ENCODE measurements at places on chromosomes 4 and X.

DNA sequence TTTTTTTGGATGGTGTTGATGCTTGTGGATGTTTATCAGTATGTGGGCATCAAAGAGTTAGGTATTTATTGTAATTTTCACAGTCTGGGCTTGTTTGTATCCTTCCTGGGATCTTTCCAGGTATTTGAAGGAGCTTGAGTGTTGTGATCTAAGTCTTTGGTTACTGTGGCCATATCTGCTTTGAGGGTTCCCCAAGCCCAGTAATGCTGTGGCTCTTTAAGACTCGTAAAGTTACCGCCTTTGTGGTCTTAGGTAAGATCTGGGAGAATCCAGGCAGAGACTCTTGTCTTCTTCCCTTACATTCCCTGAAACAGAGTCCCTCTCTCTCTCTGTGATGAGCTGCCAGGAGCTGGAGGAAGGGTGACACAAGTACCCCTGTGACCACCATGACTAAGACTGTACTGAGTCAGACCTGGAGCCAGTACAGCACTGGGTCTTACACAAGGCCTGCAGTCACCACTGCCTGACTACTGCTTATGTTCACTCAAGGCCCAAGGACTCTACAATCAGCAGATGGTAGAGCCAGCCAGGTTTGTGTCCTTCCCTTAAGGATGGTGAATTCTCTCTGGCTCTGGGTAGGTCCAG, 62.2 kb downstream of the FMR1NB start:
- no peak for DNase-seq

- no peak for DNase-seq
Measured at GRCh38 chrX:107730991-107731766, 44.4 kb downstream of the TSC22D3 start.

DNA sequence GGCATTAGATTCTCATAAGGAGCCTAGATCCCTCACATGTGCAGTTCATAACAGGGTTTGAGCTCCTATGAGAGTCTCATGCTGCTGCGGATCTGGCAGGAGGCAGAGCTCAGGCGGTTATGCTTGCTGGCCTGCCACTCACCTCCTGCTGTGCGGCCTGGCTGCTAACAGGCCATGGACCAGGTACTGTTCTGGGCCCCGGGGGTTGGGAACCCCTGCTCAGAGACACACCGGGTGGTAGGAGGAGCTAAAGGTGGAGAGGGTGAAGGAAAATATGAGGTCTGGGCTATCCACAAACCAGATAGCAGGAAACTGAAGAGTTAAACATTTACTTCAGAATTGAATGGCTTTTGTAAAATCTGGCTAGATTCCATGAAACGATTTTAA, 5.9 kb upstream of the F11 start:
- DNase-seq = no peak

GRCh38 chr4:165756836-165757235, 116.2 kb upstream of the TLL1 start:
- no peak for DNase-seq

DNA sequence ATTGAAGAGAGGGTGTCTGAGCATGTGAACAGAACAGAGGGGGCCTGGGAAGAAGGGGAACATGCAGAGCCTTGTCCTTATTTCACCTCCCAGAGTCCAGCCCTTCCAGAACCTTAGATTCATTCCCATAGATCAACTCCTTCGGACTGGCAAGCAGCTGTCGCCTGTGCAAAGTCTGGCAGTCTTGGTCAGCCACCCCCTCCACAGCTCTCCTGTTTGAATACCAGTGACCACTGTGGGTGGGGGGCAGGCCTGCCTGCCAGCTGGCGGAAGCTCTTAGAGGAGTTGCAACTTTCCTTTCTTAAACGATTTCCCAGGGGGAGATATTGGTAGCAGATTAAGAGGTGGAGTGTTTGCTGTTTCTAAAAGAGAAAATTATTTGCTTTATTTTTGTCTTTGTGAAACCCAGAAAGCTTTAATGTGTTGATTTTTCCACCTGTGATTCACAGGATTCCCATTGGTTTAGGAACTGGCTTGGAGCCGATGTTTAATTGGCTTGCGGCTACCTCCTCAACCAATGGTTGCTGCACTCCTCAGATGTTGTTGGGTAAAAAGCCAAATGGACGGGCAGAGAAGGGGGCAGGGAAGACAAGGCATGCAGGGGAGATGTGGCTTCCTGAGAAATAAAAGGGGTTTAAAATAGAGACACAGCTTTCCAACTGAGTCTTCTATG, 62.2 kb upstream of the PRPS1 start:
- no peak for DNase-seq
